ENCODE measurements at places on chromosomes 11 and 22.
A peak's percentile ranks its signal among the peaks of the same experiment; 100 is the strongest.

- DNase-seq: no peak
These were observed 445.1 kb upstream of the ISX start for GRCh38 chr22:34620832-34621231.

GRCh38 chr11:62842171-62842741 is 2.9 kb upstream of the WDR74 start:
- DNase-seq: no peak

GRCh38 chr22:27776650-27776958 is 25.0 kb downstream of the MN1 start:
- DNase-seq: no peak

- DNase-seq: no peak
These were observed 20.6 kb downstream of the DRD4 start for GRCh38 chr11:657691-658126.

DNA sequence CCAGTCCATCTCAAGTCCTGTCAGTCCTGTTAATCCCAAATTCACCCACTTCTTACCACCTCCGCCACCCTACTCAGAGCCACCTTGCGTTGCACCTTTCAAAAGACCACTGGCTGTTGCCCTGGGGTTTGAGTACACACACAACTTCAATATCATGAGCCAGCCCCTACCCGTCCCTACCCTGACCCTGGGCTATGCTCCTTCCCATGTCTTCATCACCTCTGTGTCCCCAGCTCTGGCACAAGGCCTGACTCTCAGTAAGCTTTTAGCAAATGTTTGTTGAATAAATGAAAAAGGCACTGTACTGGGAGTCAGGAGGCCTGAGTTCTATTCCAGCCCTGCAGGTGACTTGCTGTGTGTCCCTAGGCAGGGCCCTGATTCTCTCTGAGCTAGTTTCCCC is 26.5 kb downstream of the OTOG start:
- DNase-seq: no peak

GRCh38 chr11:77035039-77035438 is 841 bp downstream of the B3GNT6 start:
- DNase-seq: no peak

- no peak for DNase-seq
These were observed 20.8 kb downstream of the QSER1 start for GRCh38 chr11:32913445-32913844.

GRCh38 chr11:22151649-22152197 is 41.2 kb upstream of the ANO5 start:
- DNase-seq: no peak

- no peak for DNase-seq
These were observed 123.3 kb downstream of the METTL15 start for GRCh38 chr11:28231475-28231874.

DNA sequence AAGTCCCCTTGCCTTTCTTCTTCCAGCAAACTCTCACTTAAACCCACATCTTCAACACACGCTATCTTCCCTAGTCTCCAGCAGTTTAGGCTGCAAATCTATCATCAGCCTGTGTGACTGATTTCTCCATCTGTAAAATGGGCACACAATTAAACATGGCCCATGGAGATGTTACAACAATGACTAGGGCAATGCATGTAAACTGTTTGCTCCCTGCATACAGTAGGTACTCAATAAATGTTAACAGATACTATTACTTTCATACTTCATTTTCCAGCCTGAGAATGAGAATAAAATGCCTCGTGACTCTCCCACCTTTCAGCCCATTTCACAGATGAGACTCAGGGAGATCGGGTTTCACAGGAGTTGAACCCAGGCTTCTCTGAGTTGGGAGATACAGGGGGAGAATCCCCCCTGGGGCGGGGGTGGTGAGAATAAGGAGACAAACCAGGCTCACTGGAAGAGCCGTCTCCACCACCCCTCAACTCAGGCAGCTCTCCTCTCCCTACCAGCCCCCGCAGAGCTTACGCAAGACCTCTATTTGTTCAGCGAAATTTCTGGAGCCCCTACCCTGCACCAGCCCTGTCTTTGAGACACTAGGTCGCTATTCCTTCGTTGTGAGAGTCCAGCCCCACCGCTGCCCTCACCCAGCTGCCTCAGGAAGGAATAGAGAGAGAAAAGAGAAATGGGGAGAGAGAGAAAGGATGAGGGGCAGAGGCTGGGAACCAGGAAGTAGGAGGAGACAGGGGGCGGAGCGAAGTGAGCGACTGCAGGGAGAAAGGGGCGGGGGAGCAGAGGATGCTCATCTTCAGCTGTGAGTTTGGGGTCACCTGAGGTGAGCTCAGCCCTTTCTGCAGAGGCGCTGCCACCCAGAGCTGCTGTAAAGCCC is 42.1 kb upstream of the KLHL35 start:
- DNase-seq: no peak

GRCh38 chr11:12249590-12250260 is 127.6 kb upstream of the PARVA start:
- no peak for DNase-seq

GRCh38 chr11:73667891-73668290 is 21.5 kb downstream of the PLEKHB1 start:
- DNase-seq: no peak

DNA sequence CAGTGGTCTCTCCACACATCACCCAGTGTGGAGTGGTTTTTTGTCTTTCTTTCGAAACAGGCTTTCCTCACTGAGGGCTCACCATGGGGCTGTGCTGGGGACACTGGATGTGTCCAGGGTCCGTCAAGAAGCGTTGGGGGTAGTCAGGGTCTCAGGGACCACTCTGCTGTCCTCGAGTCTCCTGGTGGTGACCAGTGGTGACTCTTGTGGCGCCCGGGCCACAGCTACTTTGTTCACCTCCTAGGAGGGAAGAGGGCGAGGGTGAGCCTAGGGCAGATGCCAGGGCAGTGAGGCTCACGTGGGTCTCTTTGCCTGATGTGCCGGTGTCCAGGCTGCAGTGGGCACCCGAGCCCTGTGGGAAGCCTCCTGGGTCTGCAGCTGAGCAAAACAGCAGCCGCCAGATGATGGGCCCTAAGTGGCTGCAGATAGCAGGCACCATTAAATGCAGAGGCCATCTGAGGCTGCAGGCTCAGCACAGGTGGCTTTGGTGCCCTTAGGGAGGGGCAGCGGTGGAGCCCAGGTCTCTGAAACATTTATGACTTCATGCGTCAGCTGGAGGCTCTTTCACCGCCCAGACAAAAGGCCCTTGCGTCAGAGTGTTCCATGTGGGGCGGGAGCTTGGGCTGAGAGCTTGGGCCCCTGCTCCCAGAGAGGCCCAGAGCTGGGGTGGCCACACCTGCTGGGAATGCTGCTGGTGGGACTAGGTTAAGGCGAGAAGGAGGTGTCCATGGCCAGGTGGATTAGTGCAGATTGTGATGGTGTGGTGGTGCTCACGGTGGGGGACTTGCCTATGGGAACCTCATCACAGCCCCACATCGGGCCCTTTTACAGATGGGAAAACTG is 29.5 kb downstream of the KCNQ1 start:
- DNase-seq: no peak

- DNase-seq: no peak
These were observed 961.8 kb upstream of the CCDC90B start for GRCh38 chr11:84247926-84248325.

DNA sequence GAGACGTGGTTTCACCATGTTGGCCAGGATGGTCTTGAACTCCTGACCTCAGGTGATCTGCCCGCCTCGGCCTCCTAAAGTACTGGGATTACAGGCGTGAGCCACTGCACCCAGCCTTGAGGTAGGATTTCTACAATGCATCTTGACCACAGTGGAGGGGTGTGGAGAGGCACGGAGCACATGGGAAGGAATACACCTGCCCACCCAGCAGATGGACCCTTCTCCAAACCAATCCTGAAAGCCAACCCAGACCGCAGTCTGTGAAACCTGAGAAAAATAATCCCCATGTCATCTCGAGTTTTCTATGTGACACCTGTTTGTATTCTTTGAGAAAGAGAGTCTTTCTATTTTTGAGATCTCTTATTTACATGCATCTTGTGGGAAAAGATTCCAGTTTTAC is 32.5 kb downstream of the LGR4 start:
- DNase-seq: no peak

- peak; percentile 20 for DNase-seq
These were observed 50.5 kb upstream of the LRRC55 start for GRCh38 chr11:57131080-57131790.

- peak; percentile 90 for DNase-seq
These were observed 11.3 kb upstream of the EFCAB6 start for GRCh38 chr22:43823353-43823908.

- DNase-seq: no peak
These were observed 859.3 kb downstream of the BRD1 start for GRCh38 chr22:48968201-48968959.

GRCh38 chr11:12110714-12111548 is 541 bp downstream of the MICAL2 start:
- DNase-seq: no peak

GRCh38 chr22:42680648-42681047 is 31.5 kb upstream of the CYB5R3 start:
- DNase-seq: peak; percentile 95

DNA sequence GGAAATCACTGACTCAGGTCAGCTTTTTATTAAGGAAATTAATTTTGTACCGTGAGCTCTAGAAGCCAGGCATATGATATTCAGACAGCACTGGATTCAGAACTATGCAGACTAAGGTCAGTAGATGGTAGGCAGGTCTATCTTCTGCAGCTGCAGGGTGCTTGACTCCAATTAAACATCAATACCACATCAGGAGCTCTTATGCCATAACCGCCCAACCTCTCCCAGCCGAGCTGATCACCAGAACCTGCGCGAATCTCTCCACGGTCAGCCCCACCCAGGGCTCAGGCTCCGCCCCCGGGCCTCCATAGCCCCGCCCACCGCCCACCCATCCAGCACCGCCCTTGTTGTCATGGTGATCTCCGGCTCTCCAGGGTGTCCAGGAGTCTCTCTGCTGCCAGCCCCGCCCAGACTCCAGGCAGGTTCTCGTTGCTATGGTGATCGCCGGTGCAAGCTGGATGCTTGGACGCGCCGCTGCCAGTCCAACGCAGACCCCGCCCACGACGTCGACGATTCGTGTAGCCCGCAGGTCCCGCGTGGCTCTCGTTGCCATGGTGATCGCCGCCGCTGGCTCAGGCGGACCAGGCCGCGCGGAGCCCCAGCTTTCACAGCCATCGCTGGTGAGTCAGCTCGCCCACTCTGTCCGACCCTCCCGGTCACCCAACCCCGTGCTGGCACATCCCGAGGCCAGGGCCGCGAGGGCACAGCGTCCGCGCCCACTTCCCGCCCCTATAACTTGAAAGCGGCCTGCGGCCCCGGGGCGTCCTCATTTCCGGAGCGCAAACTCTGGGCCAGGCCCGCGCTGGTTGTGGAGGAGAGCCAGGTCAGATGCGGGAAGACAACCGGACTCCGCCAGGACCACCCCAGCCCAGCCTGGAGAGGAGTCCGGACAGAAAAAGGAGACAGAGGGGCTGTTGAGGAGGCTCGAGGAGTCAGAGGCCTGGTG is at the start of gene RAB36:
Gene RAB36 (plus strand): TSS at position 546 of the 946 bp plus-strand sequence. CDS start 1,140 bp downstream, outside the sequence.
- peak; percentile 97 for DNase-seq

DNA sequence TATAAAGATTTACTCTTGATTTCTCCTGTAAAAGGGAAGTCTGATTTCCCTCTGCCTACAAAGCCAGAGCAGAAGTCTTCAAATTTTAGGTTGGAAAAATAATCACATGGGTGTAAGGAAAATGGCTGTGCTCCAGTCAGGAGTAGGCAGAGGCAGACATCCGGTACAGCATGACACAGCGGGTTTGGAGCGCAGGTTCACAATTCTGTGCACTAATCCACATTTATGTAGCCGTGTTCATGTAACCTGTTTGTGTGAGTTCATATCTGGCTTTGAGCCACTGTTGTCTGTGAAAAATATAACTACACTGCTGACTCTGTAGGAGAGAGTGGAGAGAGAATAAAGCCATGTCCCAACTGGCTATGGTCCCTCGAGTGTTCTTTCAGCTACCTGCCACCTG is 248.0 kb downstream of the CASP12 start:
- DNase-seq: peak; percentile 16

DNA sequence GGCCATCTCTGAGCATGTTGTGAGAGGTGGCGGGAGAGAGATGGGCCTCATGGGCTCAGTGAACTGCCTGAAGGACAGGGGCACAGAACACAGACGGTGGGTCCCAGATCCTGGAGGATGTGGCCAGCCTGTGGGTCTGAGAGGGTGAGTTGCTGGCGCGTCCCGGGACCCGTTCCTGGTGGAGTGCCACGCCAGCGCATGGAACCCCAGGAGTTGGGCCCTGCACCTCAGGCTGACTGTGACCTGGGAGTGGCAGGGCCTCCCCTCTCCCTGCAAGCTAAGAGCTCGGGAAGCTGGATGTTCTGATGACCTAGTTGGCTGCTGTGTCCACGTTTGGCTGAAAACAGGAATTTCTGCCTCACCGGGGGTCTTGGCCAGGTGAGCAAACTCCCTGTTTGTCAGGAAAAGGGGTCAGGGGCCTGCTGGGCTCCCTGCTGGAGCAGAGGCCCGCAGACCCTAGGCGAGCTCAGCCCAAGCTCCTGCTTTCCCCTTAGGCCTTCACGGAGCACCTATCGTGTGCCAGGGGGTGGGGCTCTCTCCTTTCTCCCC is 15.0 kb downstream of the LRRC32 start:
- no peak for DNase-seq

DNA sequence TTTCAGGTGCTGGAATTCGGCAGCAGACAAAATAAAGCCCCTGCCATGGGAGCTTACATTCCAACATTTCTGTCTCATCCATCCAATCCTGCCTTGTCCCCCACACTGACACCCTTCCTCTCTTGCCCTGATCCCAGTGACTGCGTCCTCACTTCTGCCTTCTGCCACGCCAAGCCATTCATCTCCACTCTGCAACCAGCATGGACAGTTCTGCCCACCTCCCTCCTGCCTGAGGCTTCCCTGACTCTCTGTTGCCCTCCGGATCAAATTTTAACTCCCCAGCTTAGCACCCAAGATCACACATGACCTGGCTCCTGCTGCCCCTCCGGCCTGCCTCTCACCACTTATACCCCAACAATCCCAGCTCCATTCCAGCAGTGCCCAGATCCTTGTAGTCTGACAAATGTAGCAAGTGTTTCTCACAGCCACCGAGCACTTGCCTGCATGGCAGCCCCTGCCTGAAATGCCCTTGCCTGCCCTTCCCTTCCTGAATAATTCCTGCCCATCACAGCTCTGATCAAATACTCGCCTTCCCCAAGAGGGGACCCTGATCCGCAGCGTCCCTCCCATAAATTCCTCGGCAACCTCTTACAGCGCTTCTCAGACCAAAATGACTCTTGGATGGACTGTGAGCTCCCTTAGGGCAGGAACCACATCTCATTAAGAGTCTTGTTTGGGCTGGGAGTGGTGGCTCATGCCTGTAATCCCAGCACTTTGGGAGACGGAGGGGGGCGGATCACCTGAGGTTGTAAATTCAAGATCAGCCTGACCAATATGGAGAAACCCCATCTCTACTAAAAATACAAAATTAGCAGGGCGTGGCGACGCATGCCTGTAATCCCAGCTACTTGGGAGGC is 2.3 kb downstream of the ACTN3 start:
- no peak for DNase-seq

DNA sequence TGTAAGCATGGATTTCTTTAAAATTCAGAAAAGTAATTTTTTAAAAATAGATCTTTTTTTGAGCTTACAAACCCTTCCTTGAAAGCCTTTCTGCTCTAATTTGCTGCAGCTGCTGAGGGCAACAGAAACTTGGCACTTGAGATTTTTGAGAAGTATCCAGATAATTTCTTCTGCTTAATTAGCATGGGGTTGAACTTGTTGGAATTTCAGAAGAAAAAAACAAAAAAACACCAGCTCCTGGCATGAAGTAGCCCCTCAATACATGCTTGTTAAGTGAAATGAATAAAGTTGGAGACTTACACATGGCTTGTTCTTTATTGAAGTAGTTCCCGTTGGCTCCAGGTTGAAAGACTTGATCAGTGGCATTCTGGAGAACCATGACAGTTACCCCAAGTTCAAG is 331.4 kb upstream of the RAG2 start:
- DNase-seq: no peak

- no peak for DNase-seq
These were observed 75.3 kb downstream of the SC5D start for GRCh38 chr11:121367844-121368225.

- no peak for DNase-seq
These were observed 101.7 kb downstream of the CWC15 start for GRCh38 chr11:94871491-94872185.
